ENCODE measurements at places on chromosomes 7 and 10.

- DNase-seq, result no peak
Observed at GRCh38 chr10:8412541-8412940, 358.1 kb downstream of the GATA3 start.

DNA sequence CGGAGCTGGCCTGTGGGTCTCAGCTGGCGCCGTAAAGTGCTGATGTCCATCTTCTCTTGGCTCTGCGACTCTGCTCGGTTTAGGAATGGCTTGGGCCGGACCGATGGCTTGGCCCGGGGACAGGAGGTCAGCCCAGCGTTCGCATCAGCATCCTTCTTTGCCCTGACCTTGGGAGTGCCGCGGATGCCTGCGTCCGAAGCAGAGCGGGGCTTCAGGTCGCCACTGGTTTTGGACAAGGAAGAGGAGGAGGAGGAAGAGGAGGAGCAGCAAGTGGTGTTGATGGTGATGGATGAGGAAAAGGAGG, 109.3 kb downstream of the NEURL1 start:
- DNase-seq, result no peak

DNA sequence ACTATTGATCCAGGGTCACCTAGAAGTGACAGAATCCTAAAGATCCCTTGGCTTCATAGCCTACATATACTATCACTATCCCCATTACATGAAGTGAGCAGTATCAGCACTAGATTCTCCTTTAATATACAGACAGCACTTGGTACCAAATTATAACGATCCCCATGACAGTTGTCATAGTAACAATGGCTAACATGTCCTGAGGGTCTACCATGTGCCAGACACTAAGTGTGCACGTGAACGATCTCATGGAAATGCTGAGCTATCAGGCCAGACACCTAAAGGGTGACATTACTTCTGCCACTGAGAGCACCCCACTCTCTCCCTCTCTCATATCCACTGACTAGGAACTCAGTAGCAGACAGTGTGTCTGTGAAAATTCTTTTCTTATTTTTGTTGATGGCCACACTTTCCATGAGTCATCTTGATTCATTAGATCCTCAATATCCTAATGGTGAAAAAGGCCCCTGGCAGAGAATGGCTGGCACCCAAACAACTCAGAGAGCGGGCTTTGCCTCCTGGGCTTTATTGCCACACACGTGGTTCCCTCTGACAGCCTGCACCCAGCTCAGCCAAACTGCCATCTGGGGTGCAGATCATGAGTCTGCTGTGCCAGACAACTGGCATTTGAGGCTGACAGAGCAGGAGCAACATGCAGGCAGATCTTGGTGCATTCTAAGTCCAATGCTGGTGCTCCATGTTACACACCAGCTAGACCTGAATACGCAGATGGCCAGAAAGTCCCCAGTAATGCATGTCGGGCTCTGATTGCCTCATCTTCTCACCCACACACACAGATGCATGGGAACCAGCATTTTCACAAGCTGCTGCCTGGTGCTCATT, 176.3 kb downstream of the DGKI start:
- no peak for DNase-seq

- no peak for DNase-seq
Observed at GRCh38 chr10:27525819-27526218, 21.7 kb downstream of the RAB18 start.

- DNase-seq, result peak; percentile 69
Observed at GRCh38 chr7:332646-333392, 42.8 kb downstream of the FOXL3 start.
